NCI-H2171 treated with DMSO at 0.1 percent for 48 hours (cell line): ENCODE measurements at places on chromosomes 5 and 9.

DNA sequence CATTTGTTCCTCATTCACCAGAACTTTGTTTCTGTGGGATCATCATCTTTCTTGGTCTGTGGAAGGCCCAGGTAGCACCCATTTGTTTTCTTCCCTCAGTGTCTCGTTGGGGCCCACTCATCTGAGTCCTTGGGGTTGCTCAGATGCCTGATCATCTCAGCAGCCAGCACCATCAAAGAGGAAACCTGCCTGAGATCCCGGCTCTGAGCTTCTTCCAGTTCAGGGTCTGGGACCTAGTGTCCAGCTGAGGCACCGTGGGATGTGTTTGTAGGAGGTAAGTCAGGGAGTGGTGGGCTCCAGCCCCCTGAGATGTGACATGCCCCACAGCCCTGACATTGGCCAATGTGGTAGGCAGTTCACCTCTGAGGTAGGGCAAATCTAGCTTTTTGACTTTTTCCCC lies 9.4 kb upstream of the CD180 start:
- DNase-seq = no peak

GRCh38 chr5:119131530-119132304 lies 60.8 kb downstream of the DMXL1 start:
- DNase-seq = no peak

GRCh38 chr5:57410374-57411320 lies 72.0 kb downstream of the ACTBL2 start:
- peak; percentile 62 for DNase-seq

- no peak for DNase-seq
These were observed 10.9 kb downstream of the MGAT1 start for GRCh38 chr5:180791611-180792213.

DNA sequence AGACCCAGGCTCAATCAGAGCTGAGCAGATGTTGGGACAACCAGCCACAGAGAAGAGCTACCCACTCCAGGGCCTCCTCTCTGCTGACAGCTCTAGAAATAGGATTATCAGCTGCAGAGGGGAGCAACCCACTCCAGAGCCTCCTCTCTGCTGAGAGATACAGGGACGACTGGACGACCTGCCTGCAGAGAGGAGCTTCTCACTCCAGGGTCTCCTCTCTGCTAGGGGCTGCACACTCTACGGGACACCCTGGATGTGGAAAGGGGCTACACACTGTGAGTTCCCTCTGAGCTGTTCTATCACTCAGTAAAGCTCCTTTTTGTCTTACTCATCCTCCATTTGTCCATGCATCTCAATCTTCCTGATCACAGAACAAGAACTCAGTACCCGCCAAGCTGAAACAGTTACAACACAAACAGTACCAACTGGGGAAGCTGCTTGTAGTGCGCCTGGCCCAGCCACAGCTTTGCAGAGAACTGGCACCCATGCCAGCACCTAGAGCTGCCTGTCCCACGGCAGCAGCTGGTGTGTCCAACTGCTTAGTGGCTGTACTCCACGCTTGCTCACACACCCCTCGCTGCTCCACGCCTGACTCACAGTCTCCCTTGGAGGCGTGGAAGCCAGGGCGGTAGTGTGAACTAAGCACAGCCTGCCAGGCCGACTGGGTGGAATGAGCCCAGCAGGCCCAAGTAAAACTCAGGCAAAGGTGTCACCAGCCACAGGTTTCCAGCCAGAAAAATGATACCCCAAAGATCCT lies 56.8 kb downstream of the PRELID2 start:
- DNase-seq = no peak

DNA sequence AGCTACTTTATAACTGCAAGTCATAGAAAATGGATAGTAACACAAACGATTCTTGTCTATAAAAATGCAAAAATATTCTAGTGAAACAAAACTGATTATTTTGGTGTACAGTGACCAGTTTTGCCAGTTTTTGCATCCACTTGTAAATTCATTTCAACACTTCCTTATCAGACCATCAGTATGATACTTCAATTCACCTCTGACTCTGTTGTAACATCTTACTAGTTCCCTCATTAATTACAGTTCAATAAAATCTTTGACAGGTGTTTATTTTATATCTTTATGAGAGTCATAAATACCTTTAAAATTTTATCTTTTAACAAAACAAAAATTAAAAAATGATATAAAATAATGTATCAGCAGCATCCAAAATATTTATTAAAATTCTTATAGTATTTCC lies 13.1 kb upstream of the PTCH1 start:
- no peak for DNase-seq

- DNase-seq = no peak
These were observed 23.0 kb downstream of the AMBP start for GRCh38 chr9:114055061-114055460.
